ENCODE measurements at places on chromosomes 16 and 17.
A peak's percentile ranks its signal among the peaks of the same experiment; 100 is the strongest.

DNA sequence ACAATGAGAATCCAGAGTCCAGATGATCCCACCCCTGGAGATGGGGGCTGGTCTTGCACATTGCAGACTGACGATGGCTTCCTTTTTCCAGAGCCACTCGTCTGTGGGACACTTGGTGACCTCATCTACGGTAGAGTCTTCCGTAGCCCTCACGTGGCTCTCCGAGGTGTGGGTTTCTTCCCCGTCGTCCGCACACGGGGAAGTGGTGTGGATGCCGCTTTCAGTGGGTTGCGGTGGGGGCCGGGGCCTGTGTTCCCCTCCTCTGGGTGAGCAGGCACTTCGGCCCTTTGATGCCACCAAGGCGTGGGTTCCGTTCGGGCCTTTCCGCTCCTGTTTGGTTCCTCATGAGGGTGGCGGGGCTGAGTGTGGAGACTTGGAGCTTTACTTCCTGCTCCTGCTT lies 21.4 kb downstream of the BAIAP2 start:
- DNase-seq = no peak

DNA sequence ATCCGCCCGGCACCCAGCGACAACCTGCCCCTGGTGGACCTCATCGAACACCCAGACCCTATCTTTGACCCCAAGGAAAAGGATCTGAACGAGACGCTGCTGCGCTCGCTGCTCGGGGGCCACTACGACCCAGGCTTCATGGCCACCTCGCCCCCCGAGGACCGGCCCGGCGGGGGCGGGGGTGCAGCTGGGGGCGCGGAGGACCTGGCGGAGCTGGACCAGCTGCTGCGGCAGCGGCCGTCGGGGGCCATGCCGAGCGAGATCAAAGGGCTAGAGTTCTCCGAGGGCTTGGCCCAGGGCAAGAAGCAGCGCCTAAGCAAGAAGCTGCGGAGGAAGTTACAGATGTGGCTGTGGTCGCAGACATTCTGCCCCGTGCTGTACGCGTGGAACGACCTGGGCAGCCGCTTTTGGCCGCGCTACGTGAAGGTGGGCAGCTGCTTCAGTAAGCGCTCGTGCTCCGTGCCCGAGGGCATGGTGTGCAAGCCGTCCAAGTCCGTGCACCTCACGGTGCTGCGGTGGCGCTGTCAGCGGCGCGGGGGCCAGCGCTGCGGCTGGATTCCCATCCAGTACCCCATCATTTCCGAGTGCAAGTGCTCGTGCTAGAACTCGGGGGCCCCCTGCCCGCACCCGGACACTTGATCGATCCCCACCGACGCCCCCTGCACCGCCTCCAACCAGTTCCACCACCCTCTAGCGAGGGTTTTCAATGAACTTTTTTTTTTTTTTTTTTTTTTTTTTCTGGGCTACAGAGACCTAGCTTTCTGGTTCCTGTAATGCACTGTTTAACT lies 1.0 kb downstream of the NOG start:
- DNase-seq = peak; percentile 56

DNA sequence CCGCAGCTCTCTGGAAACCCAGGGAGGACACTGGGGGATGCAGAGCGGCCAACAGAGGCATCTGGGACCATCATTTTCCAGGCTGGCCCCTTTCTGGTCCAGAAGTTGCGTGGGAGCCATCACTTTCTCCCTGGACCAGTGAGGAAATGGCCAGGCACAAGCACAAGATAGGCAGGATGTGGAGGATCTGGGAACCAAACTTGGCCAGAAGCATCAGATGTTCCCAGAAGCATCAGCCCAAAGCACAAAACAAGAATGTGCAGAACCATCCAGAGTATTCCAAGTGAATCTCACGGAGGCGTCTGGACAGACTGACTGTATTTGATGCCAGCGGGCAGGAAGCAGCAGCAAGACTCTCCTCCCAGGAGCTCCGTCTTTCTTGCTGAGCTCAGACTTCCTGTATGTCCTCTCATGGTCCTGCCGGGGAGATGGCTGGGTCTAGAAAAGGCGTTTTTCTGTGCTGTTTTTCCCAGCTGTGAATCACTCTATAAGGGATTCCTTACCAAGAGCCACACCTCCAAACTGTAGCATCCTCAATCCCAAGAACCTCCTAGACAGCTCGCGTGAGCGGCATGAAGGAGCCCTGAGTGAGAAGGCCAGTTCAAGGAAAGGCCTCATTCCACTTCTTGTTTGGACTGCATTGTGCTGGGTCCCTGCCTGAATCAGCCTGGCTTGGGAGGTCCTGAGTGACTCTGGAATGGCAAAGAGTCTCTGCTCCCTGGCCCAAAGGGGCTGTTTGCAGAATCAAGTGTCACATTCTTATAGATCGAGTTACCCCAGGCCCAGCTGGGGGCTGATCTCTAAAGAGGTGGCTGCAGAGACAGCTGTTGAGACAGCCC lies 49.5 kb upstream of the MTSS2 start:
- no peak for DNase-seq

GRCh38 chr16:81765969-81766368 lies 13.1 kb upstream of the PLCG2 start:
- no peak for DNase-seq

- DNase-seq = no peak
These were observed 4.1 kb downstream of the CYLD start for GRCh38 chr16:50745940-50746339.

DNA sequence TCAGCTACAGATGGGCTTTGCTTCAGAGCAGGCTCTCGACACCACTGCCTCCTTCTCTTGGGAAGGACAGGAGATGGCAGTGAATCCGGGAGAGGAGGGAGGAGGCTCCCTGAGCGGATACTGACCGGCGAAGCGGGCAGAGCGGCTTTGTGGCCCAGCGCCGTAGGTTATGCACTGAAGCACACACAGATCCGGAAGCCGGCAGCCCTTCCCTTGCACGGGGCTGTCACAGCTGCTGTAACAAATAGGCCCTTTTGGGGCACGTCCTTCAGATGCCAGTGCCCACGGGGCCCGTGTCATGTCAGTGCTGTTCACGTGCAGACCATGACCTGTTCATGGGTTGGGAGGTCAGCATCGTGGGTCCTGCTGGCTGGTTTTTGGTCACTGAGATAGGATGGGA lies 144.7 kb upstream of the CHMP6 start:
- DNase-seq = no peak

- DNase-seq = no peak
These were observed 120.6 kb upstream of the TNRC6C start for GRCh38 chr17:77837917-77838316.

DNA sequence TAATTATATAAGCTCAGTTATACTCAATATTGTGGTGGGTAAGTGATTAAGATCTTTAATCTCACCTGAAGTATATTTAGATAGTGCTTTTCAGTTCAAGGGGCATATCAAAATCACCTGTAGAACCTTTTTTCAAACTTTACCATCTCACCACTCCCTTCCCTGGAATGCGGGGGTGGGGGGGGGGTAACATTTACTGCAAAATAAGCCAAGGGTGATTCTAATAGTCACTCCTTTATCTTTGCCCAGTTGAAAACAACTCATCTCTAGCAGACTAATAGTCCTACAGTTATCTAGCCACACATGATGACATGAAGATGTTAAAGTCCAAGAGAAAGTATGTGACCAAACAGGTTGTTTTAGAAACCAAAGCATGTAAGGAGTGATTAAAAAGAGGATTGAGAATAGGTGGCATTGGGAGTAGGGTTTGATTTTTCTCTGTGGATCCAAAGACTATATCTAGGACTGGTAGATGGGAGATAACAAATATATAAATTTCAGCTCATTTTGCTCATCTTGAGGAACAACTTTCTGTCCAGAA lies 21.5 kb downstream of the LPCAT2 start:
- no peak for DNase-seq

GRCh38 chr16:65120831-65121721 lies 787 bp downstream of the CDH11 start:
- DNase-seq = no peak

- DNase-seq = no peak
These were observed 8.1 kb upstream of the ZFPM1 start for GRCh38 chr16:88444826-88445582.

GRCh38 chr16:68289202-68289601 lies 21.5 kb downstream of the SLC7A6OS start:
- no peak for DNase-seq

GRCh38 chr16:28491230-28491969 lies 474 bp downstream of the CLN3 start:
- no peak for DNase-seq

- no peak for DNase-seq
These were observed 4.4 kb downstream of the DHRS7B start for GRCh38 chr17:21131137-21131536.

- DNase-seq = no peak
These were observed 1.0 kb upstream of the TTYH2 start for GRCh38 chr17:74212209-74212912.

GRCh38 chr17:73695035-73695738 lies 50.9 kb upstream of the SDK2 start:
- DNase-seq = no peak

DNA sequence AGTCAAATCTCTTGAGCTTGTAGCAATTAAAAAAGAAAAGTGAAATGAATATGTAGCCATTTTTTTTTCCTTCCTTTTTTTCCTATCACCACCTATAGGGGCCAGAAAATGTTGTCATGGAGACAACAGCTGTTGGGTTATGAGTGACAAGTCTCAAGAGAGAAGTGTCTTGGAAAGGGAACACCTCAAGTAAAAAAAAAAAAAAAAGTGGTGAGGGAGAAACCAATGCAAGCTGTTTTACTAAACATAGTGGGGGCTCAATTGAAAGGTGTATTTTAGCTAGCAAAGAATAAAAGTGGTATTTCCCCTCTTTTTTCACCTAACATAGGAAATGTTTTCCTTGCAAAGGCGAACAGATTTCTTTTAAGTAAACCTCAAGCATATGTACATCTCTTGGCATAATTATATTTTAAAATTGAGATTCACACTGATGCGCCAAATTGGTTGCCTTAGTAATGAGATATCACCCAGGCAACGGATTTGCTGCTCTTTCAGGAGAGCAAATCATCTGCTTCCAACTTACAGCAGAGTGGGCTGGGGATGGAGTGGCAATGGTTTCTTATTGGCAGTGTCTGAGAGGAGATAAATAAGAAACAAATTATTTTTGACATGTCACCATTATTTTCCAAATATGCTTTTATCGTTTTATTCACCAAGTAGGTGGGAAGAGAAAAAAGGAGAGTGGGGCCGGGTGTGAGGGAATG lies 183.6 kb downstream of the MYO1D start:
- no peak for DNase-seq

DNA sequence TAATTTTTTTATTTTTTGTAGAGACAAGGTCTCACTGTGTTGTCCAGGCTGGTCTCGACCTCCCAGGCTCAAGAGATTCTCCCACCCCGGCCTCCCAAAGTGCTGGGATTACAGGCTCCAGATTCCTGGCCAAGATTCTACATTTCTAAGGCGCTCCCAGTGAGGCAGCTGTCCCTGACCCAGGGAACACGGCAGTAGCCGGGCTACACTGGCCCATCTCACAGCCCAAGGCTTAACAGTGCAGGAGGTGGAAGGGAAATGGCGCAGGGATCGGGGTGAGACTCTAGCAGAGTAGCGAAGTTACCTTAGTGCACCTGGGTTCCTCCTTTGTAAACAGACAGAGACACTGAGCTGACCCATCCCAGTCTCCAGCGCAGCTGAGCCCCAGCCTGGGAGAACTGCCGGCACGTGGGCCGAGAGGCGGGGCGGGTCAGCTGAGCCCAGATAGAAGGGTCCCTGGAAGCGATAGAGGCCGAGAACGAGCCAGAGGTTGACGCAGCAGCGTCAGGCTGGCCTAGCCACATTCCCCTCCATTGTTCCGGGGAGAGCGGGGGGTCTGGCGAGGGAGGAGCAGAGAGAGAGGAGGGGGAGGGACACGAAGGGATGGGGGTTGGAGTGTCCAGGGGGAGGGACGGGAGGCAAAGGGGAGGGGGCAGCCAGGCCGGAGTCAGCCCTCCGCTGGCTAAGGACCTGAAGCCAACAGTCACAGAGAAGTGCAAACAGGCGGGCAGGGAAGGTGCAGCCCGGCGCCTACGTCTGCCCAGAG lies 2.5 kb downstream of the CARHSP1 start:
- DNase-seq = no peak

DNA sequence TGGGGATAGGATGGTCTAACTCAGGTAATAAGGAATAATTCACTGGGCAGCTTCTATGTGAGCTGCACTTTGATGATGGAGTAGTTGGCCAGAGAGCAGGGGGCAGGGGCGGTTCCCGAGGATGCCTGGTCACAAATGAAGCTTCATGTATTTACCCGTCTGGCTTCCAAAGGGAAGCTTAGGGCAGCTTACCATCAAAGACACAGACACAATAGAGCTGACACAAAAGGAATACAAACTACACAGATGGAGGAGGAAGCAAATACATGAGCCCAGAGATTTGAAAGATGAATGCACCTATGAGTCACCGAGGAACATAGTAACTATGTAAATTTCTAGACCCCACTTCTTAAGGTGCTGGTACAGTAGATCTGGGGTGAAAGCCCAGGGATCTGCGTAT lies 8.7 kb upstream of the EMP2 start:
- no peak for DNase-seq

DNA sequence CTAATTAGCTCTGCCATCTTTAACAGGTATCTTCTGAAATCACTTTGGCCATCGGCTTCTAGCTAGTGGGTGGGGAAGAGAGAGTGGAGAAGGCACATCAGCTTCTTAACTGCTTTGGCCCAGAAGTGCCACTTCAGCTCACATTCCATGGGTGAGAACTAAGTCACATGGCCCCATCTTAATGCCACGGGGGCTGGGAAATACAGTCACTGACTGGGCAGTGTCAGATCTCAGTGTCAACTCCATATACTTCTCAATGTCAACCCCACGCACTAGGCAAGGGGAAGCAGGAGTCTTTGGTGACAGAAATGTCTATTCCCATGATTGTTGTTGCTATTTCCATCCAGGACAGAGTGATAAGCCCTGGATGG lies 29.4 kb downstream of the CCR7 start:
- no peak for DNase-seq

GRCh38 chr17:4219241-4219640 lies 44.5 kb downstream of the ANKFY1 start:
- DNase-seq = no peak

DNA sequence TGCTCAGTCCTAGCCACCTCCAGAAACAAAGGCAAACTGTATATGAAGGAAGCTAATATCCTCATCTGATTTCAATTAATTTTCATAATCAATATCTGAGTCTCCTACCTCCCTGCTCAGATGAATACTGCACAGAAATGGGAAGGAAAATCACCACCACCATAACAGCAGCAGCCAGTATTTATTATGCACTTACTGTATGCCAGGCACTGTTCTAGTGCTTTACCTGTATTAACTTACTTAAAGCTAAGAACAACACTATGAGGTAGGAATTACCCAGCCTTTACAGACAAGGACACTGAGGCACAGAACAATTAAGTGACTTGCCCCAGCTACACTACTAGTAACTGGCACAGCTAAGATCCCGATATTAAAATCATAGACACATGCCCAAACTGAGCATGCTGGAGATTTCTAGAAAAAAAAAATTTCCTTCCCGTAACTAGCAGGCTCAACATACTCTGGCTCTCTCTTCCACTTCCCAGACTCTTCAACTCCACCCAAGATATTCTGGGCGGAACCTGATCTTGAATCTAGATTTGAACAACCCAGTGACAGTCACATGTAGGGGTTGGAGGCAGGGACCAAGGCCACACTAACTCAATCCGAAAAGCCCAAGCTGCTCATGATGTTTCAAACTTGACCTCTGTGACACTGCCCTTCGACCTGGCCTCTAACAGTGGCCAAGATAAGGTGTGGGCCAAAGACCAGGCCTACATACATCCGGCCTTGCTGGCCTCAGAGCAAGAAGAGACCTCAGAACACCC lies 3.9 kb downstream of the TRIM25 start:
- no peak for DNase-seq

Data from naive thymus-derived CD4-positive, alpha-beta T cell (primary cell).